Aorta (tissue), 5 donors: ENCODE measurements at places on chromosomes 2 and 18. TPM values are rescaled to one million over a fixed set of nuclear protein-coding genes. Genes with fewer than 3 reads are reported as not detected.

The PTPRN gene
- not detected for polyA plus RNA-seq

GRCh38 chr18:845152-845819, 33.2 kb upstream of the YES1 start:
- no peak for DNase-seq

GRCh38 chr2:85952196-85952734, 63.5 kb upstream of the ST3GAL5 start:
- DNase-seq, result no peak

- no peak for DNase-seq
Observed at GRCh38 chr2:213175673-213176247, 24.3 kb upstream of the IKZF2 start.
